Activated CD4-positive, alpha-beta T cell treated with anti-CD3 and anti-CD28 coated beads for 36 hours (primary cell): ENCODE measurements at places on chromosomes 11 and 22. TPM values are rescaled to one million over a fixed set of nuclear protein-coding genes. Genes with fewer than 3 reads are reported as not detected.

DNA sequence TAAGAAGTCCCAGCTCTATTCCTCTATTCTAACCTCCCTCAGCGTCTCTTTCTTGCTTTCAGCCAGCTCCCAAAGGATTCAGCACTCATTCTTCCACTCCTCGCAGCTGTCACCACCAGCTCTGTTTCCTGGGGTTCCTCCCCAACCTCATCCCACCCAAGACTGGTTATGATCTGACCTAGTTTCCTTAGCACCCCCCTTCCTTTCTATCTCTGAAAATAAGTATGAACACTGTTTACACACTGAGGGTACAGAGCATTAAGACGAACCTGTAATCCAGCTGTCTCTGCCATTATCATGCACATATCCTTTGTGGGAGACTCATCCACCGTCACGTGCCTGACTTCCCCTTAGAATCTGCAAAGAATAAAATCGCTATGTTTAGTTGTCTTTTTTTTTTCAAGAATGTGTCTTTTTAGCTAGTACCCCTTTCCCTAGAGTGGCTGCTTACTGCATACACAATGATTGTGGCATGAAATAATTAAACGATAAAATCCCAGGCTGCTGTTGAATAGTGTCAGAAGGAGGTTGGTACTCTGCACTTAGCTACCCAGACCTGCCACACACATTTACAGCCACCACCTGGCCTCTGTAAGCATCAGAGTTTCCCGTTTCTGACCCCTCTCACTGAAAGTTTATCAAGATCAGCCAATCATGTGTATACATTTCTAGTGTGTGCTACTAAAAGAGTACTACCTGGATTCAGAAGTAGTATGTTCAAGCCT, 26.9 kb upstream of the CSTF3 start:
- no peaks in the 10 kb centered on the region for H3K36me3 ChIP-seq
- no peaks in the 10 kb centered on the region for H3K4me1 ChIP-seq
- no peak overlapping the region for H3K4me3 ChIP-seq
- no peak for DNase-seq
- no peak overlapping the region for H3K27ac ChIP-seq

Gene ZNF215
- total RNA-seq, result 3.6 TPM

Gene HDHD5
- total RNA-seq, result 69.0 TPM

- no peaks in the 10 kb centered on the region for H3K36me3 ChIP-seq
- no peak overlapping the region for H3K4me3 ChIP-seq
- peaks cover 17% of the 10 kb centered on the region for H3K27me3 ChIP-seq
- no peak for DNase-seq
Observed at GRCh38 chr11:33952805-33953204, 60.9 kb upstream of the LMO2 start.
